ENCODE measurements at places on chromosomes 1 and 21.

GRCh38 chr1:28297826-28298225, 31.0 kb upstream of the MED18 start:
- no peak for DNase-seq

DNA sequence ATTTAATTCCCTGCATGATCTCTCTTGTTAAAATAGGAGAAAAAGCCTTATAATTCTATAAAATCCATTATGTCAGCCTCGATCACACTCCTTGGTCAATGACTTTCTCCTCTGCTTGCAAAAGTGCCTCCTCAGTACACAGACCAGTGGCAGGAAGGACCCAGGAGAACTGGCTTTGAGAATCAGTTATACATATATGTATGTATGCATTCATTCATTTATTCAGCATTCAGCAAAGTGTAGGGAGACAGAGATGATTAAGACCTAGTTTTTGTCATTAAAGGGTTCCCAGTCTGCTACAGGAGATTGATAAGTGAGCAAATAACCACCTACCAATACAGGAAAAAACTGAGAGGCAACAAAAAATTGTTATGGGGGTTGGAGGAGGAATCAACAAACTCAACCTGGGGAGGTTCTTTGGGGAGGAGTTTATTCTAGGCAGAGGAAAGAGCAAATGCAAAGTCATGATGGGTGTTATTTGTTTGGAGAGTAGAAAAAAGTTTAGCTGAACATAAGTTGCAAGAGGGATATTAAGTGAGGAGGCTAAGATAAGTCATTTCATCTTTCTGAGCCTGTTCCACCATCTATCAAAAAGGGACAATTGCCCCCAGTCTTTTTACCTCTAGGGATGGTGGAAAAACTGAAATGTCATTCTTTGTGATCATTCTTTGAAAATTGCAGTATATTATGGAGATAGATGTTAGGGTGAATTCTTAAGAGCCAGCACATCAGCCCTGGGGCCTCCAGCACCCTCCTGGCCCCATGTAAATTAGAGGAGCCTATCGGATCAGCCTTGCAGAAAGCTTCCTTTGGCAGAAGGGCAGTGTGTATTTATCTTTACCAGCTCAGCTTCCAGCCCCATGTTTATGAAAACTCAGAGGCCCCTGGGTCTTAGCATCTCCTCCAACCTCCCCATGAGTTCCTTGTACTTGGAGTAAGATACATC, 128.0 kb downstream of the OMA1 start:
- no peak for DNase-seq

GRCh38 chr1:11924334-11925195, 1.7 kb downstream of the KIAA2013 start:
- DNase-seq, result no peak

DNA sequence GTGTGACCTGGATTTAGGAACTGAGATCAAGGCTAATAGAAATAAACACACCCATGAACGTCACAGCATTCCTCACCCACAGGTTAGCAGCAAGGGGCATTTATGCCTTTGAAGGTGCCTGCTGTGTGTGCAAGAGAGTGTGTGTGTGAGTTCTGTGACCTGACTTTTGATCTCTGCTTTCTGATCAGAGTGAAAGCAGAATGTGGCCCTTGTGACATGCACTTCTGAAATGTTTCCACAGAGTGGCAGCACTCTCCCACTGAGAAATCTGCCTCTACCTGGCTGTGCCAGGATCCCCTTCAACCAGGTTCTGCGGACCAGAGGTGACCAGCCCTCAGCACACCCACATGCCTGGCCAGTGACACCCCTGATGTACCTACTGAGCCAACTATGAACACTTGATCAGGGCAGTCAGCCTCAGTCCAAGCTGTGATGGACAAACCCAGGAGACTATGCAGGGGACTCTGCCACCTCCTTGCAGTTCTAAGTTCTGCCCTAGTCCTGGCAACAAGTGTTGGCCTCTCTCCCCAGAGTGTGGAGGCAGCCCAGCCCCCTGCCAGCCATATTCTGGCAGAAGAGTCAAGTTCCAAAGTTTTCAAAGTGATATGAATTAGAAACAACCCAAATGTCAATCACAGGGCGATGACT, 41.0 kb downstream of the RXRG start:
- DNase-seq, result no peak

- no peak for DNase-seq
Measured at GRCh38 chr1:106063510-106063909, 993.0 kb upstream of the PRMT6 start.

DNA sequence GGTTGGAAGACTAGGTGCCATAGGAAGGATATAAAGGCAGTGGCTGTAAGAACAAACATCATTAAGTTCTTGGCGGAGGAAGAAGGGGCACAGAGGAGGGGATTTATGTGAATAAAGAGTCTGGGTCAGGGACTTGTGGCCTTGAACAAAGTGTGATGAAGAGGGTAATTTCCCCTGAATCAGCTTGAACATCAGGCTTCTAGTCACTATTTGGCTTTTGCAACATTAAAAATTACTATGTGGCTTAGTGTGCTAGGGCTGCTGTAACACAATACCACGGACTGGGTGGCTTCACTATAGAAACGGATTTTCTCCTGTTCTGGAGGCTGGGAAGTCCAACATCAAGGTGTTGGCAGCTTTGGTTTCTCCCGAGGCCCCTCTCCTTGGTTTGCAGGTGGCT, 70.5 kb upstream of the CNIH3 start:
- no peak for DNase-seq

- DNase-seq, result no peak
Measured at GRCh38 chr1:201692555-201693394, 136.2 kb upstream of the IPO9 start.

- DNase-seq, result no peak
Measured at GRCh38 chr1:31272369-31272768, 24.2 kb downstream of the SNRNP40 start.

GRCh38 chr1:58727364-58727763, 27.5 kb upstream of the MYSM1 start:
- DNase-seq, result no peak

- DNase-seq, result no peak
Measured at GRCh38 chr21:31592963-31593560, 66.4 kb upstream of the SOD1 start.

DNA sequence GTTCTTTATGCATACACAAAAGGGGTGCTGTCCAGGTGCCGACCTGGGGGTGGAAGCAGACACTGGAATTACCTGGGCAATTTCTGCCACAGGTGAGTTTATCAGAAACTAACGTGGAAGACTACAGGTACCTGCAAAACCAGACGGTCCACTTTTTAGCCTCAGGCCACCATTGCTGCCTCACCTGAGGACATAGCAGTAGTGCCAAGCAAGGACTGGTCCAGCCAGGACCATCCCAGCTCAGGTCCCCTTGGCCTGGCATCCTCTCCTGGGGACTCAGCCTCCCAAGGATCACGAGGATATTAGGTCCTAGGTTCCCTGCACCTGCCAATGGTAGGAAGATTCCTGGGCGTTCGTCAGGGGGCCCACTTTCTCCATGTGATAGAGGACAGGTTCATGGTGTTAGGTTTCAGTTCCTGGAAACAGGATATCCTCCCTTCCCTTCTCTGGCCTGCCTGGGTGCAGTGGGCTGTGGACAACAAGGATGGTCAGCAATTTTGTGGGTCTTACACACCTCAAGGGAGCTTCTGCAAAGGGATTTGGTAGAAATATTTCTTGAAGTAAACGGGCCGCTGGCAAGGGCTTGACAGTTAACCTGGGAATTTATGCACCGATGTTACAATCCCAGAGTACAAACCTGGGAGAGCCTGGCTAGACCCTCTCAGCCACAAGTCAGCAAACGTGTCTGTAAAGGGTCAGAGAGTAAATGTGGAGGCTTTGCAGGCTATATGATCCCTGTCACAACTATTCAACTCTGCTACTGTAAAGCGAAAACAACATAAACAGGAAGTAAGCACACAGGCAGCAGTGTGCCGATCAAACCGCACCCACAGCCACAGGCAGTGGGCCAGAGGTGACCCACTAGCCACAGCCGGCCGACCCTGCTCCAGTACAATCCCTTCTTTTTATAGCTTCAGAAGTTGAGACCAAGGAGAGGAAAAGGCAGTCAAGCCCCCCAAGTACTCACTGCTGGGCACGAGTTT, 71.4 kb upstream of the RAB4A start:
- DNase-seq, result no peak

GRCh38 chr1:237031480-237031879, 10.5 kb upstream of the RYR2 start:
- no peak for DNase-seq

GRCh38 chr1:107941531-107941930, 23.4 kb downstream of the VAV3 start:
- DNase-seq, result no peak

Measured in stimulated activated CD8-positive, alpha-beta memory T cell treated with anti-CD3 and anti-CD28 coated beads, Interleukin-4, amount 100 ng/mL, for 4 hours (primary cell).